8988T (cell line): ENCODE measurements at places on chromosomes 13 and 19.

DNA sequence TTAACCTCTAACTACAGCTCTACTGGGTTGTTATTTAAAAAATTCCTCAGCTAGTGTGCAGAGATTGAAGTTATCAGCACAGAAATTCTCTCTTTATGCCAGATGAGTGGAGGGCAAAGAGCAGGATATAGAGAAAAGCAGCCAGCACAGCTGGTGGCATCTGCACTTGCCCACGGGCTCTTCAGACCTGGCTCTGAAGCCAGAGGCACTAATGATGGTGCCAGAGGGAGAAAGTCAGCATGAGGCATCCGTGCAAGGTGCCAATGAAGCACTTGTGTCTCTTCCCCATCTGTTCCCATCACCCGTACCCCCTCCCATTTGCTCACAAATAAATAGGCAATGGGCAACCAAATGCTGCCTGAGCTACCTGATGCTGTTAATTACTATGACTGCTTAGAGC, 138.9 kb downstream of the OLFM4 start:
- no peak for DNase-seq

- DNase-seq, result no peak
These were observed 368.3 kb downstream of the IRS2 start for GRCh38 chr13:109418111-109418510.

- no peak for DNase-seq
These were observed 39.4 kb upstream of the KATNAL1 start for GRCh38 chr13:30346789-30347167.

- DNase-seq, result no peak
These were observed 31.1 kb downstream of the ELL start for GRCh38 chr19:18490728-18491127.

DNA sequence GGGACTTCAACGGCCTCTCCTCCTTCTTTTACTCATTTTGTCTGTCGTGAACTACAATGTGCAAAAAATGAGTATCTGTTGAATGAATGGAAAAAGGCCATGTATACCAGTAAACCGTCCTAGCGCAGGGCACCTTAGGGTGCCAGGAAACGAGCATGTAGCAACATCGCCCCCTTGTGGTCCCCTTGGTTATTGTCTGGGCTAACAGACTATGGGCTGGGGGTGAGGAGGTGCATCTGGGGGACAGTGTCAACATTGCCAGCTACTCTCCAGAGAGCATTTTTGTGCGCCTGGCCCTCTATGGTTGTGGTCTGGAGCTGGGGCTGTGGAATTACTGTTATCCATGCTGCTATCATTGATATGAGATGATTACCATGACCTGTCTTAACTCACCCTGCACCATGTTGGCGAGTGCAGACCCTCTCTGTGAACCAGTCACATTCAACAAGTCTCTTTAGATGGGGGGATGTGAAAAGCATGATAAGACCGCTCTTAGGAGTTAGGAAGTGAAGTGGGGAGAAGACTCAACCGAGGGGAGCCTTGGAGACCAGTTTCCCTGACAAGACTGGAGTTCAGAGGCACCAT, 22.8 kb upstream of the SIGLEC11 start:
- no peak for DNase-seq
